ENCODE measurements at places on chromosomes 5 and 9.

GRCh38 chr9:92718086-92719001, 46.3 kb downstream of the BICD2 start:
- DNase-seq: no peak

GRCh38 chr9:108634204-108634603, 221.6 kb downstream of the ACTL7B start:
- no peak for DNase-seq

GRCh38 chr9:92968081-92968480, 20.8 kb downstream of the FGD3 start:
- no peak for DNase-seq

- DNase-seq: no peak
Measured at GRCh38 chr5:92640340-92640739, 940.7 kb downstream of the NR2F1-AS1 start.

GRCh38 chr9:69985971-69986370, 57.7 kb upstream of the MAMDC2 start:
- DNase-seq: no peak

- no peak for DNase-seq
Measured at GRCh38 chr9:99130069-99130468, 25.2 kb downstream of the TGFBR1 start.

DNA sequence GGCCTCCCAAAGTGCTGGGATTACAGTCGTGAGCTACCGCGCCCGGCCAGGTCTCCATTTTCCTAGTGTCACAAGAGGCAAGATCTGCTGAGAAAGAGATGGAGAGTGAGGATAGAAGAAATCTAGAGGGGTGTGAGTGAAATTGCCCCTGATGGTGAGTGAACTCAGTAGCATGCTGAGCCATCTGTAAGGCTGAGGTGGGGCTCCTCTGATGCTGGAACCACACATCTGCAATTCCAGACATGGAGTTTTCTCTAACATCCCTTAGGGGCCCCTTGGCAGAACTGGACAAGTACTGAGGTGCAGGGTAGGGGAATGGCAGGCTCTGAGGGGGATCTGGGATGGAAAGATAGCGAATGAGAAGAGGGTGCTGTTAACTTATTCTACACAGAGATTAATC, 72.0 kb upstream of the FER start:
- DNase-seq: no peak

- DNase-seq: no peak
Measured at GRCh38 chr5:76457674-76458485, 54.8 kb downstream of the IQGAP2 start.

- no peak for DNase-seq
Measured at GRCh38 chr5:93099902-93100347, 481.1 kb downstream of the NR2F1-AS1 start.

GRCh38 chr5:36359267-36359666, 57.6 kb upstream of the RANBP3L start:
- DNase-seq: no peak

- no peak for DNase-seq
Measured at GRCh38 chr9:130039528-130040147, 3.4 kb downstream of the FNBP1 start.

- peak; percentile 36 for DNase-seq
Measured at GRCh38 chr9:132908635-132909034, 29.9 kb downstream of the SPACA9 start.

- no peak for DNase-seq
Measured at GRCh38 chr9:131923766-131924165, 155.9 kb downstream of the MED27 start.

DNA sequence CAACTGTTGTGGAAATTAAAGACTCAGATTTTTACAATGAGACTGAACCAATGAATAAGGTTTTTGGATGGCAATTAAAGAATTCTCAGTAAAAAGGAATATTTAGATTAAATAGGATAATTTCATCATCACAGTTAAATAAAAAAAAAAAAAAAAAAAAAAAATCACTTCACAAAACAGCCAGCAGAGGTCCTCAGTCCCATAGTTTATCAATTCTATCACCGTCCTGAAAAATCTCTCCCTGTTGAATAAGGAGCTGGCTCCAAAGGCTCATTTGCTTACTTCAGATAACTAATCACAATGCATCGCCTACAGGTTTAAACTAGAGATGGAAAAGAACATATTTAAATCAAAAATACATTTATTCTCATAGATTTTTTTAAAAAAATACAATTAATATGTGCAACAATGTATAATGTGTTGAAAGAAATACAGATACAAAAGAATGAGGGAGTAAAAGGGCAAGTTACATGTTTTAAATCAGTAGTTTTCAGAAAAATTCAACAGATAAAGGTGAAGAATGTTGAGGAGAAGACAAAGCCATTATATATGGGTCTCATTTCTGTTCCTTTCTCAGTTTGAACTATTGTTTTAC, 175.8 kb upstream of the CHD1 start:
- DNase-seq: no peak

DNA sequence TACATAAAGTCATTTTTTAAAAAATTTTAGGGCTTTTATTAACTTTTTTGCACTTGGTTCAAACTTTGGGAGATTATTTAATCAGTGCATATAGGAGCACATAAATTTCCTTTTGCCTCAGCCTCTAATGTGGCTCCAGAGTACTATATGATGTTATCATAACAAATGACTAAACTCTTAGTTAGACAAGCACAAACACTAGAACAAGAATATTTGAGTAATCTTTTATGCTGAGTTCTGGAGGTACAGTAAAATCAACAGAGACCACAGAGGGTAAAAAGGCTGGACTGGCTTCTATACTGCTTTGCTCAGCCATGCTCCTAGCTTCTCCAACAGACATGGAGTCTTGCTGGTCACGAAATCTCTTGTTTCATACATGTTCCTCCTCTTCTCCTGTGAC, 52.5 kb upstream of the SGCD start:
- no peak for DNase-seq

DNA sequence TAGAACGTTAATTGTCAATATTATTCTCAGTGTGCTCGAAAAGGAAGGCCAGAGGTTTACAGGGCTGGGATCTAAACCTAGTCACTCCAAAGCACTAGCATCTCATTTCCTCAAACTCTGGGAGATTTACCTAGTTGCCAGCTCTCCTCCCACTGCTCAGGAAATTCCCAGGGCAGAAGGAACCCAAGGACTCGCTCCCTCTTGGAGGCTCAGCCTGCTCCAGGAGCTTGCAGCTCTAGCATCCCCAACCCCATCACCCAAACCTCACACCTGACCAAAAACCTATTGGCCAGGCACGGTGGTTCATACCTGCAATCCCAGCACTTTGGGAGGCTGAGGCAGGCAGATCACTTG, 26.0 kb downstream of the SERINC5 start:
- no peak for DNase-seq

DNA sequence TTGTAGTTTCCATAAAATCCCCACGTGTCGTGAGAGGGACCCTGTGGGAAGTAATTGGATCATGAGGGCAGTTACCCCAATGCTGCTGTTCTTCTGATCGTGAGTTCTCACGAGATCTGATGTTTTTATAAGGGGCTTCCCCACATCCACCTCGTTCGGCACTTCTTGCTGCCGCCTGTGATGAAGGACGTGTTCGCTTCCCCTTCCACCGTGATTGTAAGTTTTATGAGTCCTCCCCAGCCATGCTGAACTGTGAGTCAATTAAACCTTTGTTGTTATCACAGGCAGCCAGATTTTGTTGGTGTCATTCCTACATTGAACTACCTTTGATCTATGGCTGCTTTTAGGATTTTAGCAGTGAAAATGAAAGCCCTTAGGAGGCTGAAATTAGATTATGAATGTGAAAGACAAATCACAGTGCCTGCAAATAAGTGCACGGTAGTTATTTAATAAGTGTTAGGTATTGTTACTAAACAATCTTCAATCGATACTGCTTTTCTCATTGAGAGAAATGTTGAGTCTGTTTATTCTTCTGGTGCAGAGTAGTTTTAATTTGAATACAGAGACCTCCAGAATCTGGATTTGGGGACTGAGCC, 68.0 kb upstream of the C6 start:
- no peak for DNase-seq

DNA sequence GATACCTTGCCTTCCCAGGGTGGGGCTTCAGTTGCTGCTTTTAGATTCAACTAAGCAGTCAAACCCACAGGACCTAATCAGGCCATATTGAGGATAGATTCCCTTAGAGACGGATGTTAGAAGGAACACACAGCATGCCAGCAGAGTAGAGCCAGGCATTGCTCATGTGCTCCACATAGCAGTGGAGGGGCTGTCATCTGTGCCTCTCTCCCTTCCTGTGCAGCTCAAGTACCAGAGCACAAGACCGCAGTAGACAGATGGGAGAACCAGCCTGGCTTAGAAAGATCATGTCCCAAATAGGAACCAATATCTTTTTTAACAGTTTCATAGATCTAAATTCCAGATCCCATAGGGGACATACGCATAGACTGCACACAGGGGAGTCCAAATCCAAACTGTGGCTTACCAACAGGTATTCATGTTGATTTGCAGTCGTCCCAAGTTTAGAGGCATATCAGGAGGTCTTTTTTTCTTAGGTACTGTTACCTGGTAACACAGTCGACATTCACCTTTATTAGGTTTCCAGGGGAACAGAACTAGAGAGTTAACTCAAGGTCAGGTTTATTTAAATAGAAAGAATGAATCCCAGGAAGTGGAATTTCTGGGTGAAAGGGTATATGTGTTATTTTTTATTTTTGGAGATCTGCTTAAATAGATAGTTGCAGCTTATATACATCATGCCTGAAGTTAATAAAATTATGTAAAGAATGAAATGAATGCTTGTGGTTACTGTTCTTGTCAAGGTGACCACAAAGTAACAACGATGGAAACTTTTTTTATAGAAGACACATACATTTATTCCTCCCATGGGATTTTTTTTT, 43.5 kb upstream of the PCAT7 start:
- DNase-seq: no peak

GRCh38 chr5:150158170-150158949, 2.7 kb upstream of the PDGFRB start:
- DNase-seq: no peak

GRCh38 chr5:78627766-78628165, 20.8 kb downstream of the LHFPL2 start:
- DNase-seq: no peak

- no peak for DNase-seq
Measured at GRCh38 chr9:136673975-136674785, 11.5 kb downstream of the EGFL7 start.

- no peak for DNase-seq
Measured at GRCh38 chr5:173733425-173733824, 117.0 kb upstream of the BOD1 start.

DNA sequence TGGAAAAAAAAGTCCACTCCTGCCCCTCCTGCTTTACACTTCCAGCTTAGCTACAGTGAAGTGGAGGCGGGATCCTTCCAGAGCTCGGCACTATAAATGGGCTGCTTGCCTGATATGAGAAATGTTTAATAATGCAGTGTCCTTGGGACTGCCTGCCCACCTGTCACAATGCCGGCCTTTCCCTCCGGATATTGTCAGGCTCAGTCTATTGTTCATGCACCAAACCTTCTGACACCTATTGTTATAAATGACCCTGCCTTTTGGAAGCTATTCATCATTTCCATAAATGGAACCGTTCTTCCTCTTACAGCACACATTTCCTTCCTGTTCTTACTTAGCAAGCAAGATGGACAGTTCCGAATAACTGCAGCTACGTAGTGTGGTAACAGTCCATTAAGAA, 146.3 kb downstream of the DMAC1 start:
- no peak for DNase-seq

- DNase-seq: no peak
Measured at GRCh38 chr9:108874058-108874788, 12.2 kb downstream of the ACTL7A start.

DNA sequence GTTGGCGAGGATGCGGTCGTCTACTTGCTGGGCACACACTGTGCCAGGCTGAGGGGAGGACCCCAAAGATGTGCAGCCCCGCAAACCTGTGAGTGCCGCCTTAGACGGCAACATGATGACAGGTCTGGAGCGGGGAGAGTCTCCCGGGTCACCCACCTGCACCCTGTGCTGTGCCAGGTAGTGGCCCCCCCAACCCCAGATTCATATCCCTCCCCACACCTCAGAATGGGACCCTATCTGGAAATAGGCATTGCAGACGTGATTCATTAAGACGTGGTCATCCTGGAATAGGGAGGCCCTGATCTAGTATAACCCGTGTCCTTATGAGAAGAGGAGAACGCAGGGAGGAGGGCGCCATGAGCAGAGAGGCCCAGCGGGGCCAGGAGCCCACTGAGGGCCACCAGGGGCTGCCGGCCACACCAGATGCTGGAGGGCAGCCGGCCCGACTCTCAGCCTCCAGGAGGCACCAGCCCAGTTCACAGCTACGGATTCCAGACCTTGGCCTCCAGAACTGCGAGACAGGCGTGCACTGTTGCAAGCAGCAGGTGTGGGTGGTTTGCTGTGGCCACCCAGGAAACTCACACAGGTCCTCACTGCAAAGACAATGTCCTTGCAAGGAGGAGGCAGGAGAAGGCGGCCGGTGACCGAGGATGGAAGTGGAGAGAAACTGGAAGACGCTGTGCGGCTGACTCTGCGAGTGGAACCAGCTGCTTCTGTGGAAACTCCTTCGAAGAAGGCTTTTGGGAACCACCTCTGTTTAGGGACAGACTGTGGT, 131.9 kb upstream of the LPCAT1 start:
- no peak for DNase-seq

DNA sequence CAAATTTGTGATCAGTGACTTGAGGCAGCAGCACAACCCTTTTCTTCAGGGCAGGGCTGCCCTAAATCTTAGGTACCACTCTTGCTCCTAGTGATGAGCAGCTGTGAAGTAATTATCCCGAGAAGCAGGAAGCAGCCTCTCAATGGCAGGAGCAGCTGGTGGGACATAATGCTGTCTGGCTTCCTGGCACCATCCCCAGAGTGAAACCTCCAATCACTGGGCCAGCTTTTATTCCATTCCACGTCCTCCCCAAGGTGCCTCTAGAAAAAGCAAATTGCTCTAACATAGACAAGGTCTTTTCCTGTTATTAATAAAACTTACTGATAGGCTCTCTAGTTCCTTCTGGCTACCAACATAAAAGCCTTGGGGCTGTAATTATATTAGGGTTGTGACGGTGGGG, 154.0 kb downstream of the FRMD3 start:
- no peak for DNase-seq

DNA sequence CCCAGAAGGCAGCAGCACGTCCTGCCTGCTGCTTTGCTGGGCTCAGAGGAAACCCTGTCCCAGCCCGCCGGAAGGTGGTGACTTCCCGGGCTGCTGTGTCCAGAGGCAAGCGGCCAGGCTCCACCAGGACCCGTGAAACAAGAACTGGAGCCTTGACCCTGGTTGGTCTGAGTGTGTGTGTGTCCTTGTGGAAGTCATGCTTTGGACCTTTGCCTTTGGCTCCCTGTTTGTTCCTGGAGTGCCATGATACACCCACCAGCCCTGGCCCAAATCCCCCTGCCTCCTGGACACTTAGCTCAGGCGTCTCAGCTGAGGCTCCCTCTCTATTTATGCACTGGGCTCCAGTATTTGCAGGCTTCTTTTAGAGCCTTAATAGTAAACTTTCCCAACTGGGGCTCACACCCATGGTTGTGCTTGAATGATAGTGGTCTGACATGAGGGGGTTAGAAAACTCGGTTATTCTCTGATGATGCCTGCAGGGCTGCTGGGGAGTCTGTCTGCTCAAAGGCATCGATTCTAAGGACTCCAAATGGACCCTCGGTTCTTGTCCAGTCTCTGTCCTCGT, 72.2 kb downstream of the C9orf50 start:
- no peak for DNase-seq

- DNase-seq: no peak
Measured at GRCh38 chr5:154562244-154562880, 84.3 kb upstream of the HAND1 start.
